Thyroid gland (tissue), 4 donors: ENCODE measurements at places on chromosomes 6 and 20. TPM values are rescaled to one million over a fixed set of nuclear protein-coding genes. Genes with fewer than 3 reads are reported as not detected.
A peak's percentile ranks its signal among the peaks of the same experiment; 100 is the strongest.

GRCh38 chr6:2497922-2498623, 252.6 kb downstream of the MYLK4 start:
- H3K27me3 ChIP-seq: no peaks in the 10 kb centered on the region
- DNase-seq: no peak
- H3K27ac ChIP-seq: no peak overlapping the region
- H3K36me3 ChIP-seq: no peaks in the 10 kb centered on the region
- H3K4me3 ChIP-seq: no peak overlapping the region

DNA sequence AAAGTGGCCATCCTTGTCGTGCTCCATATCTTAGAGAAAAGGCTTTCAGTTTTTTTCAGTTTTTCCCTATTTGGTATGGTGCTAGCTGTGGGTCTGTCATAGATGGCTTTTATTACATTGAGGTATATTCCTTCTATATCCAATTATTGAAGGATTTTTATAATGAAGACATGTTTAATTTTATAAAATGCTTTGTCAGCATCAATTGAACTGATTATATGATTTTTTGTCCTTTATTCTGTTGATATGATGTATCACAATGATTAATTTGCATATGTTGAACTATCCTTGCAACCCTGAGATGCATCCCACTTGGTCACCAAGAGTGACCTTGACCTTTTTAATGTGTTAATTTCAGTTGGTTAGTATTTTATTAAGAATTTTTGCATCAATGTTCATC, 55.1 kb upstream of the VGLL2 start:
- no peak overlapping the region for H3K27ac ChIP-seq
- H3K4me3 ChIP-seq: no peak overlapping the region
- DNase-seq: no peak
- H3K36me3 ChIP-seq: no peaks in the 10 kb centered on the region
- H3K27me3 ChIP-seq: no peaks in the 10 kb centered on the region

GRCh38 chr20:11271319-11271718, 597.5 kb upstream of the JAG1 start:
- H3K36me3 ChIP-seq: no peaks in the 10 kb centered on the region
- H3K27ac ChIP-seq: no peak overlapping the region
- peak; percentile 48 for DNase-seq

DNA sequence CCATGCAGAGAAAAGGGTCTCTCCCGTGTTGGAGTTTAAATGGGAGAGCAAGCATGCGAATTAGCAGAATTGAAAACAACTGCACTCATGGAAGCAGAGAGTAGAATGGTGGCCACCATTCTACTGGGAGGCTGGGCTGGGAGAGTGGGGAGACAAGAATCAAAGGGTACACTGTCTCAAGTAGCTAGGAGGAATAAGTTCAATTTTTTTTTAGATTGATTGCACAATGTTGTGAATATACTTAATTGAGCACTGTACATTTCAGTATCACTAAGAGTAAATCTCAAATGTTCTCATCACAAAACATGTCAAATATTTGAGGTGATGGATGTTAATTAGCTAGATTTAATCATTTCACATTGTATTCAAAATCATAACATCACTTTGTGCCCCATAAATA, 34.6 kb upstream of the FAM50B start:
- H3K36me3 ChIP-seq: no peaks in the 10 kb centered on the region
- peaks cover 4% of the 10 kb centered on the region for H3K4me1 ChIP-seq
- H3K27me3 ChIP-seq: no peaks in the 10 kb centered on the region

Gene PBOV1
- total RNA-seq: not detected

DNA sequence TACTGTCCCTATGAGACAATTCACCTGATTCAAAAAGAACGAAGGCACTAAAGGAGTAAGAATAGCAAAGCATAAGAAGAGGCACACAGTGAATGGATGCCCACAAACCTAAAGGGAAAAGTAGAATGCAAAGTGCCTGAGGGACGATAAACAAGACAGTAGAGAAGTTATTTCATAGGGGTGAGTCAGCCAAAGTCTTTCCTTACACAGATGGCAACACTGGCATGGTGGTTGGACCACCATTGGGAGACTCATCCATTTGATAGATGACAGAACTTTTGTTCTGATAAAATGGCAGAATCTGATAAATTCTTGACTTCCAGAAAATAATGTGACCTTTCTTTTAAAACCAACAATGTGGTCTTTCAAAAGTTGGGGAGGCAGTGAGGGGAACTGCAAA, 148.1 kb upstream of the HDAC2 start:
- H3K36me3 ChIP-seq: no peaks in the 10 kb centered on the region
- H3K27me3 ChIP-seq: no peaks in the 10 kb centered on the region

- H3K27me3 ChIP-seq: no peaks in the 10 kb centered on the region
- H3K4me3 ChIP-seq: no peak overlapping the region
- H3K4me1 ChIP-seq: no peaks in the 10 kb centered on the region
- no peaks in the 10 kb centered on the region for H3K36me3 ChIP-seq
Measured at GRCh38 chr20:47865451-47865850, 80.2 kb upstream of the SULF2 start.

DNA sequence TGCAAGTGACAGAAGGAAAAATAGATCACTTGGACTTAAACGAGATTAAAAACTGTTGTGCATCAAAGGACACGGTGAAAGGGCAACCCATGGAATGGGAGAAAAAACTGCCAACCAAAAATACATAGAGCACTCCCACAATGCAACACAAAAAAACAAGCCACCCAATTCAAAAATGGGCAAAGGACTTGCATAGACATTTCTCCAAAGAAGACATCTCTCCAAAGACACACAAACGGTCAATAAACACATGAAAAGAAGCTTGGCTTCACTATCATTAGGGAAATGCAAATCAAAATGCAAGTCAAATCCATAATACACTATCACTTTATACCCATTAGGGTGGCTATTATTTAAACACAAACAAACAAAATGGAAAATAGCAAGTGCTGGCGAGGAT, 45.0 kb downstream of the PXDC1 start:
- DNase-seq: no peak
- no peak overlapping the region for H3K27ac ChIP-seq
- H3K36me3 ChIP-seq: no peaks in the 10 kb centered on the region
- no peak overlapping the region for H3K4me3 ChIP-seq

GRCh38 chr20:3744806-3745685, 12.6 kb downstream of the HSPA12B start:
- H3K27me3 ChIP-seq: no peaks in the 10 kb centered on the region
- H3K4me3 ChIP-seq: no peak overlapping the region
- H3K4me1 ChIP-seq: peaks cover 21% of the 10 kb centered on the region
- peak; percentile 67 for DNase-seq
- H3K27ac ChIP-seq: no peak overlapping the region
- no peaks in the 10 kb centered on the region for H3K36me3 ChIP-seq

Gene TP53TG5
- total RNA-seq: not detected

- no peaks in the 10 kb centered on the region for H3K27me3 ChIP-seq
- no peak overlapping the region for H3K4me3 ChIP-seq
- no peaks in the 10 kb centered on the region for H3K36me3 ChIP-seq
- H3K27ac ChIP-seq: no peak overlapping the region
- no peak for DNase-seq
- H3K4me1 ChIP-seq: no peaks in the 10 kb centered on the region
Measured at GRCh38 chr6:105204768-105205167, 25.0 kb upstream of the POPDC3 start.

DNA sequence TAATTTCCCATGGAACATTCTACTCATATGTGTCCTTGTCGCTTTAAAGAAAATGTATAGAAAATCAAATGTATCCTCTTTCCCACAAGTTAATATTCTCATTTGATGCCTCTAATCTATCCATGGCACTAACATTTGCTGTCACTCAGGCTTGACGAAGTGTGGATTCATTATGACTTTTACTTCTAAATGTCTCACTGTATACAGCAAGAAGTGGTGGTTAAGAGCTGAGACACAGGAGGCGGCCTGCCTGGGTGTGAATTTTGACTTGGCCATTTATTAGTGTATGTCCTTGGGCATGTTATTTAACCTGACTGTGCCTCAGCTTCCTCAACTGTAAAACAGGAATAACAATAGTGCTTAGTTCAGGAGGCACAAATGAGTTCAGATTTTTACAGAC, 70.0 kb downstream of the TRMT6 start:
- no peaks in the 10 kb centered on the region for H3K4me1 ChIP-seq
- DNase-seq: no peak
- no peaks in the 10 kb centered on the region for H3K27me3 ChIP-seq
- H3K27ac ChIP-seq: no peak overlapping the region
- H3K4me3 ChIP-seq: no peak overlapping the region
